Muscle of leg (tissue), 16 donors: ENCODE measurements at places on chromosomes 2 and 18. TPM values are rescaled to one million over a fixed set of nuclear protein-coding genes. Genes with fewer than 3 reads are reported as not detected.

DNA sequence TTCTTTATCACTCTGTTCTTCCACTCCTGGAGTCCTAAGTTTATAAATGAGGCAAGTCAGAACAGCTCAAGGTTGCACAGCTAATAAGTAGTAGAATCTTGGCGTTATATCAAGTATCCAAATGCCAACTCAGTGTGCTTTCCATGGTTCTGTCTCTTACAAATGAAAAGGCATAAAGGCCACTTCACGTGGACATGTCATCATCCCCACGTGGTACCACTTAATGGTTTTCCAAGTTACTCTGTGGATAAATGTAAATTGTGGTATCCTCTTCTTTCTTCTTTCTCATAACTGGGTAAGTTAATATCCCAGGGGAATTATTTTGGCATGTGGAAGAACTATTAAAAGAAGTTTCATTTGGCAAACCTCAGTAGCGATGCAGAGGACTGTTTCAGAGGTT is 131.5 kb upstream of the L3MBTL4 start:
- peak; percentile 39 for DNase-seq

GRCh38 chr18:3060667-3061580 is 48.0 kb upstream of the LPIN2 start:
- no peak for DNase-seq

GRCh38 chr18:67484458-67484857 is 32.1 kb downstream of the DSEL start:
- DNase-seq, result no peak

DNA sequence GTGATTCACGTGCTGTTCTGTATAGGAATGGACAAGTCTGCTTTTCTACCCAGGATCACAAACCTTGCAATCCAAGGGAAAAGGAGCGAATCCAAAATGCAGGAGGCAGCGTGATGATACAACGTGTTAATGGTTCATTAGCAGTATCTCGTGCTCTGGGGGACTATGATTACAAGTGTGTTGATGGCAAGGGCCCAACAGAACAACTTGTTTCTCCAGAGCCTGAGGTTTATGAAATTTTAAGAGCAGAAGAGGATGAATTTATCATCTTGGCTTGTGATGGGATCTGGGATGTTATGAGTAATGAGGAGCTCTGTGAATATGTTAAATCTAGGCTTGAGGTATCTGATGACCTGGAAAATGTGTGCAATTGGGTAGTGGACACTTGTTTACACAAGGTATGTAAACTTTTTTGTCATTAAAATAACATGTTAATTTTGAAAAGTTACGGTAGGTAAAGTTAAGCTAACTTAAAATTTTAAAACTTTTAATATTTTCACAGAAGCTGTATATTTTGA is 33.0 kb downstream of the PPM1B start:
- no peak for DNase-seq

GRCh38 chr2:152098496-152099366 is at the start of gene CACNB4:
CACNB4 (minus strand) TSS chr2:152099044.
- peak; percentile 63 for DNase-seq

DNA sequence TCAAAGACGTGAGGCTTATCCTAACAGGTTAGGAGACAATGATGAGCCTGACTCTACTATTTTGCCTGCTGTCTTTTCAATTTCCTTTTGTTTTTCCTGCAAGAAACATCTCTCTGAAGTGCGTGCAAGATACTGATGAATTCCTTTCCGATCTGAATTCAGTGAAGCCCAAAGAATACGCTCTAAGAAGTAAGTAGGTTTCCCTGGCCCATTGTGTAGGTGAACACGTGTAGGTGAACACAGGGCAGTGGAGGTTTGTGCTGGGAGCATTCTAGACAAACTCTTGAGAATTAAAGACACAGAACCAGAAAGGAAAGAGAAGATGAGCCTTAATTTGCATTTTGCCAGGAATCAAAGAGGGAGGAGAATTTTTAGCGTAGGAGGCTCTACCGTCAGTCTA is 132.0 kb downstream of the ZNF532 start:
- DNase-seq, result no peak

DNA sequence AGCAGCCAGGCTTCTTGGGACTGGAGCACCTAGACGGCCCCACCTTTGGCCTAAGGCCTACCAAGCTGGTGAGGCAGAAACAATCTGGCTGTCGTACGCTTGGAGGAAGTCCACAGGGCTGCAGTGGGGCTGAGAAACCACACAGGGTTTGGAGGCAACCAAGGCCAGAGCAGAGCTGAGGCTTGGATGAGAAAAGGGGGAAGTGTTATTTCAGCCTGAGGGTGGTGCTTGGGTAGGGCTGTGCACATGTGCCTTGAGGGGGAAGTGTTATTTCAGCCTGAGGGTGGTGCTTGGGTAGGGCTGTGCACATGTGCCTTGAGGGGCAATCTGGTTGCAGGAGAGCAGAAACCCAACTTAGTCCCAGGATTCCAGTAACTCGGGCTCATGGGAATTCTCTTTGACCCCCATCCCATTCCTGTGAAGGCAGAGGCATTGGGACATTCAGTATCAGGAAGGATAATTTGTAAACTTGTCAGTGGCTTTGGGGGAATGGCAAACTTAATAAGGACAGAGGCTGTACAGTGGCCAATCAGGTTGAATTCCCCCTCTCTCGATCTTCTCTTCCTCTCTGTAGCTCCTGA is 971 bp upstream of the FBXO41 start:
- DNase-seq, result peak; percentile 30

DNA sequence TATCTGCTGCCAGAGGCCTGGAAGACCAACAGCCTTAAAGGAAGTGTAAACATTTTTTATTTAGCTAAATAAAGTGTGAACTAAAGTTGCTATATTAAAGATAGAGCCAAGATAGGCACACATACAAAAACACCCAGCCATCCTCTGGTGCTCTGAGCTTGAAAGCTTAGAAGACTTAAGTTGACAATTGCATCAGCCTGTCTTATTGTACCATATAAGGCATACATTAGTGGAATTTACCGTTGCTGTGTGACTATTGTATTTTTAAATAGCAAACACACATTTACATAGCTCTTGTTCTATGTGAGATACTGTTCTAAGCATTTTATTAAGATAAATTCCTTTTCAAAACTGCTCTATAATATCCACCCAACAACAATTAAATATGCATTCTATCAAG is 736.6 kb upstream of the ZEB2 start:
- DNase-seq, result no peak

The CDH19 gene
- total RNA-seq, result 2.3 TPM

The HNMT gene
- total RNA-seq, result 37.7 TPM
